NCI-H2171 treated with DMSO at 0.1 percent for 48 hours (cell line): ENCODE measurements at places on chromosomes 2 and 18.

DNA sequence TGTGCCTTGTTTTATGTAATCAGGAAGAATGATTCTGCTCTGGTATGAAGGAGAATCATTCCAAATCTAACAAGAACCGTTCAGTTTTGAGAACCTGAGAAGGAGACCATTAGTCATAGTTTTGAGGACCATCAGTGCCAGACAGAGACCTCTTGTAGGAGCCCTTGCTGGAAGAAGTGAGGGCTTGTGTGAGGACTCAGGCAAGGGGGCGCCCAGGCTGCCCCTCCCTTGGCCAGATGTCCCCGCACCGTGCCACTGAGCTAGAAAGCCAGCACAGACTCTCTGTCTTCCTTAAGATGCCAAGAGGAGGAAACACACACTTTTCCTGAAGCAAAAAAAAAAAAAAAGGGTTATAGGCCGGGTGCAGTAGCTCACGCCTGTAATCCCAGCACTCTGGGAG lies 55.7 kb upstream of the SLC39A10 start:
- DNase-seq, result no peak

DNA sequence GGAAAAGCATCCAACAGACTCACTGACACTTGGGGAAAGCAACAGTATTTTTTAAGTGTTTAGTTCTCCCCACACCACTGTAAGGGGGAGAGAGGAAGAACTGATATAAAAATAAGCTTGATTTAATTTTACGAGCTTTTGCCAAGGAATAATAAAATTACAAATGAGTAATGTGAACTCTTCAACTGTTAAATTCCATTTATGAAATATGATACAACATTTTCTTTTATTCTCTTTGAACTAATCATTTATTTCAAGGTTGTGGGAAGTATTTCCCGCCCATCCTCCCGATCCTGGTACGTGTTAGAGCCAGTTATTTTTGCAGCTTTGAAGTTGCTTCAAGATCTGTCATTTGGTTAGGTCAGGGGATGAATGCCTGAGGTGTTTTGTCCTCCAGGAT lies 35.2 kb downstream of the WDPCP start:
- DNase-seq, result no peak

DNA sequence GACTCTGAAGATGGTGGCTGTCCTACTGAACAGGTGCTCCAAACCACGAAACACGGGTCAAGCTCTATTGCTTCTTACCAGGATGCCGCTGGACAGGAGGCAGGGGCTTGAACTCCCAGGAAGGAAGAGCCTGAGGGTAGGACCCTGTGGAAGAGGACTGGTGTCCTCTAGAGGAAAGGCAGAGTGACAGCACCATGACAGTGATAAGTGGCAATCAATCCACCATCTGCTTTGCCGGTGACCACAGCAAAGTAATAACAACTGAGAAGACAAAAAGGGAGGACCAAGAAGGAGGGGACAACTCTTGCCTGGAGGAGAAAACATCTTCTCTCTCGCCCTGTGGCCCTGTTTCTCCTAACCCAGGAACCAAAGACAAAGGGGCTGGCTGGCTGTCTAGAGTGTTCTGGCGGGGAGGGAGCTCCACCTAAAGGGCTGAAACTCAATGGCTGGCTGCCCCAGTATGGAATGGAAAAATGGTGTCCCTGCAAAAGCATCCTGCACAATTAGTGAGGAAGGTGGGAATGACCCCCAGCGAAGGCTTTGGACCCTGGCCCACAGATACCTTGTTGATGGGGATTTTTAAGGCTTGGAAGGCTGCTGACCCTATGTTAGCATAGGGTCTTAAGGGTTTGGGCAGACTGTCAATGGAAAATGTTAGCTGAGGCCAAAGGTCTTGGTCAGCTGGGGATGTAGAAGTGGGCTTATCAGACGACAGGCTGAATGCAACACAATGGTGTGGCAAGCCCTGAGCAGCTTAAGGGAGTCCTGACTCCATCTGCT lies 35.4 kb downstream of the PROC start:
- DNase-seq, result no peak

GRCh38 chr18:49638891-49639557 lies 77.2 kb downstream of the LIPG start:
- DNase-seq, result no peak

DNA sequence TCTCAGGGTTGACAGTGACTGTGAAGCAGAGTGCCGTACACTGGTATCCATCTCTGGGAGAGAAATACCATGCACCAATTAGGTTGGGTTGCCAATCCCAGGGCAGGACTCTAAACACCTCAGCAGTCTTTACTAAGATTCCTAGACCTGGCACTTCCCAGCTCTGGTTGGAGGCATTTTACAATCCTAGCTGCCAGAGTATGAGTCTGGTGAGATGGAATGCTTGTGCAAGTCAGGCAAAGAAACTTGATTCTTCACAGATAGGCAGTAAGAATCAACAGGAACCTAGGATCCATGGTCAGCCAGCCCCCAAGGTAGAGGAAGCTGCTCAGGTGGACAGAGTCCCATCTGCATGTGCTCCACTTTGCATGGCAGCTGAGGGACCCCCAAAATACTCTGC lies 6.0 kb upstream of the UGT1A5 start:
- no peak for DNase-seq

DNA sequence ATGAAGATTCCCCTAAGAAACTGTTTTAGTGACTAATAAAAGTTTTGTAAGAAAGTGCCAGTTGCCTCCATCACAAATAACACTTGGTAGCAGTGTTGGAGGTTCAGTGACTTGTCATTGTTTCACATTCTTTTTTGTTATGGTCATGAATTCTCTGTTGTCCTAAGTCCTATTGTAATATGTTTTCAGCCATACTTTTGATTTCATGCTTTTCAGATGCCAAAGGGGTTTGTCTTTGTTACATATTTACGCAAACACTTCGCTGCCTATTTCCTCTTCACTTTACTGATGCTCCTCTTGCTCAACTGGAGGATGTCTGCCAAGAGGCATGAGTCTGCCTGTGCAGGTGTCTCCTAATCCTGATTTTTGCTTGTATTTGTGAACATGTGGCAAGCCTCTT lies 66.6 kb downstream of the PHLPP1 start:
- no peak for DNase-seq

DNA sequence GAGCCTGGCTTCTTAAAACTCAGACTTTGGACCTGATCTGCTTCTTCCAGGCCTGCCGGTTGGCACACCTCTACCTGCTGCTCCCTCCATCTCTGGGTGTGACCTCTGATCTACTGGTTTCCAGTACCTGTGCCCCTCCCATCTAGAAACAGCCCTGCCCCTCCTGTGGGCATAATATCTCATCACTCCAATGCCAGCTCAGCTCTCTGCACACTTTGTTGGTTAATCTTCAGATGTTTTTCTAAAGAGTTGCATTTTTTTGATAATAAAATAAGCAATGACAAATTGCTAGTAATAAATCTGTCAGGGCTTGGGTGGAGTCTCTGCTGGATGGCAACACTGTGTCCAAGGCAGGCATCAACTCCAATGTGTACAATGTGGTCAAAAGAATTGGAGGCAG lies 89.6 kb upstream of the PPP1CB start:
- DNase-seq, result no peak

GRCh38 chr2:231177156-231178025 lies 21.0 kb upstream of the ARMC9 start:
- no peak for DNase-seq

DNA sequence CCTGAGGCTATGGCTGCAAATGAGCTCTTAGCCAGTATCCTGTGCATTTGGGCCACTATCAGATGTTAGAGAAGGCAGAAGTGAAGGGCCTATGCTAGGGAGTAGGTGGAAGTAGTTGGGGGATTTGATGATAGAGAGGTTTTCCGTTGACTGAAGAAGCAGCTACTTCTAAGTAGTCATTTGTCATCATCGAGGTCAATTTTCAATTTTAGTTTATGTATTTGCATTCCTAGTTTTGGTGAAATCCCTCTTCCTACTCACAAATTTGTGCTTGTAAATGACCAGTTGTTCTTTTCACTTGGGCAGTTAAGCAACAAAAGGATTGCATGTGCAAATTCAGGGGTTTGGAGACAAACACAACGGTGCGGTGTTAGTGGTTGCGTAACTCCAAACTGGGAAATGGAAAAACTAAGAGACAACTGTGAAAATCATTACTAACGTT lies 48.5 kb upstream of the PELI1 start:
- DNase-seq, result no peak

DNA sequence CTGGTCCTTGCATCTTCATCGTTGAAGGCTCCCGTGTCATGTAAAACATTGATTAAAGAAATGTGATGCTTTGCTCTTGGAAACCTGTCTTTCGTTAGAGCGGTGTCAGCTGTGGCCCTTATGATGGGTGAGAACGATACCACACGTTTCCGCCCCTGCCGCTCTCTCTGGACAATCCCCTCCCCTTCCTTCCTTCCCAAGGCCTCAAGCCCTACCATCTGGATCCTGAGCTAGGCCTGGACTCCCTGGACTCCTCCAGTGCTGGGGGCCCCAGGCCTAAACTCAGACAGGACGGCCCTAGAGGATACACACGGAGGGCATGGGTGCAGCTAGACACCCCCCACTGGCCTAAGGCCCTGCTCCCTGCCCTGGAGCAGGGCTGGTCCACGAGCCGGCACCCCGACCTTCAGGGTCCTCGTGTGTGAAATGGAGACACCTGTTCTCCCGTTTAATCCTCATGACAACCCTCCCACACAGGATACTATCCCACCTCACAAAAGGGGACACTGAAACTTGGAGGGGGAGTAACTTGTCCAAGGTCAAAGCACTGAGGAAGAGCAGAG lies 13.2 kb downstream of the BIN1 start:
- no peak for DNase-seq

GRCh38 chr2:240155745-240156390 lies 15.4 kb upstream of the OTOS start:
- no peak for DNase-seq

- DNase-seq, result no peak
These were observed 1.4 kb downstream of the EHBP1 start for GRCh38 chr2:62706721-62707521.

GRCh38 chr2:222439692-222440091 lies 15.3 kb downstream of the SGPP2 start:
- DNase-seq, result no peak

DNA sequence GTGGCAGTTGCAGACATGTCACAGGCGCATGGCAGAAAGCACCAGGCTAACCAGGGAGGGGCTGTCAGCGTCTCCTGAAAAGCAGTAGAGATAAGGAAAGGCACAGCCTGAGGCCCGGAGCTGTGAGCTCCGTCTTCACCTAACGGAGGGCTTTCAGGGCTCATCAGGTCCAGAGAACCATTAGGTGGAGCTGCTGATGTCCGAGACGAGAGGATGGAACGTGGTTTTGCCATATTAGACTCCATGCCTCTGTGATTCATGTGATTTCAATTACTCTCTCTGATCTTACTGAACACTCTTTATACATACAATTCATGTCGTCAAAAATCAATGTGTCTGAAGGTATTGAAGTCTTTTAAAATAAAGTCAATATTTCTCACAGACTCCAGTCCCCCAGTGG lies 120.3 kb upstream of the RAB6C start:
- no peak for DNase-seq

- no peak for DNase-seq
These were observed 35.8 kb downstream of the MTCL1 start for GRCh38 chr18:8741117-8741516.

GRCh38 chr2:129827311-129828090 lies 152.0 kb upstream of the RAB6C start:
- DNase-seq, result no peak

GRCh38 chr2:74959106-74959751 lies 786 bp downstream of the POLE4 start:
- DNase-seq, result no peak

- DNase-seq, result peak; percentile 76
These were observed 73.5 kb downstream of the KCNF1 start for GRCh38 chr2:10985260-10985659.

DNA sequence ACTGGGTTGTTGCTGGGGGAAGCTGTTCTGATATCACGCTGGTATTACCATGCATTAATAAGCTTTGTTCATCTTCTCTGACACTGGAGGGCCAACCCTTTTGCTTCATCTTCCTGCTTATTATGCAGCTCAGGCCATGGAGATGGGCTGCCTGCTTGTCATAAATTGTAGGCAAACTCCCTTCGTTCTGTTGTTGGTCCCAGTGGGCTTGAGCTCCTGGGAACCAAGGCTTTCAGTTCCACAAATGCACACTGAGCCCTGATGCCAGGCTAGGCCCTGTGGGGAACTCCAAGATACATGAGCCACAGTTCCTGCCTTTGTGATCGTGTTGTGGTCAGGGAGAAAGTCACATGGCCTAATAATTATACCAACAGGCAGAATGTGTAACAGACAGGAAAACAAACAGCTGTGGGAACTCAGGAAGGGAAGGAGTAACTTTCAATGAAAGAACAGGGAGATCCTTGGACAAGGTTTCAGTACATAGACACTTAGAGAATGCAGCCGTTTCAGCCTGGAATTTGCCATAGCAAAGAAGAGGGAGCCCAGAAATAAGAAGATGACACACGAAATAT lies 49.0 kb upstream of the BCL2L11 start:
- peak; percentile 21 for DNase-seq

DNA sequence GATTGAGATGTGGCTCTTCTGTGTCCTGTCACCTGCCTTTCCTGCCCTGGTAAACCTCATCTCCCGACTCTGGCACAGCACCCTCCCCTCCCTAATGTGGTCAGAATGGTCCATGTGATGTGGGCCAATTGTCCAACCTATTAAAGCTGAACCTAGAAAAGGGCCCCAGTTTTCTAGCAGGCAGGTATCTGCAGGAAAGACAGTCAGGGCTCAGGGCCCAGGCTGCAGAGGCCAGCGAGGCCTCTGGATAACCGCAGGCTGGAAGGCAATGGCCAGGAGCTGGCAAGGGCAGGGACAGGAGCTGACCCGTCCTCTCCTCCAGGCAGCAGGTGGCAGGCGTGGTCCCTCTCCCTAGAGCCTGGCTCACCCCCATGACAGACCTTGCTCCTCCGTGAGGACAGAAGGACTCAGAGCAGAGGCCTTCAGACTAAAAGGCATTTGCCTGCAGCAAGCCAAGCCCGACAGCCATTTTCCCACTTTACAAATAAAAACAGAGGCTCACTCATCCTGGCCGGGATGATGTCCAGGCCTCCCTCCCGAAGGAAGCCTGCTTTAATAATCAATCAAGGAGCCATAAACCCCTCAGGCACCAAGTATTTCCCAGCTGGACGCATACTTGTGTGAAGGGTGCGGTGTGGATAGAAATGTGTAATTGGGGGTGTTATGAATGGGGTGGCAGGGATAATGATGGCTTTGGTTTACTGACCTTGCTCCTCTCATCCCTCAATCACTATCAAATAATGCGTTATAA lies 107.1 kb downstream of the TWIST2 start:
- DNase-seq, result no peak

DNA sequence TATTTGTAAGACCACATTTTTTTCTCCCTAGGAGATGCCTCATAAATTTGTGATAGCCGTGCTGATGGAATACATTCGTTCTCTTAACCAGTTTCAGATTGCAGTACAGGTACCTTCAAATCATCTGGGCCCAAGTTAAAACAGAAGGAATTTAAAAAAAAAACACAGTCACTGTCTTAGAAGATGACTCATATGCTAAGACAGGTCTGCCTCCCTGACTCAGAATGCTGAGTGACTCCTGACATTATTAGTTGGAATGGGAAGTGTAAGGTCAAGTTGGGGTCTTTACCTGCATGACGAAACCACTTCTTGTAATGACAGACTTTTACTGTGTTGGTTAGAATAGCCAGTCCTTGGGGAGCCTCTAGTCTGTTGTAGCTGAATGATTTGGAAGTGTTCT lies 26.3 kb downstream of the RMC1 start:
- no peak for DNase-seq

- no peak for DNase-seq
These were observed 523.3 kb upstream of the SLC8A1 start for GRCh38 chr2:40975151-40975550.
